ENCODE measurements at places on chromosomes 7 and 10.

GRCh38 chr10:69715156-69715898, 85.3 kb downstream of the FAM241B start:
- no peak for DNase-seq

- no peak for DNase-seq
These were observed 23.6 kb downstream of the TBC1D12 start for GRCh38 chr10:94425942-94426341.

DNA sequence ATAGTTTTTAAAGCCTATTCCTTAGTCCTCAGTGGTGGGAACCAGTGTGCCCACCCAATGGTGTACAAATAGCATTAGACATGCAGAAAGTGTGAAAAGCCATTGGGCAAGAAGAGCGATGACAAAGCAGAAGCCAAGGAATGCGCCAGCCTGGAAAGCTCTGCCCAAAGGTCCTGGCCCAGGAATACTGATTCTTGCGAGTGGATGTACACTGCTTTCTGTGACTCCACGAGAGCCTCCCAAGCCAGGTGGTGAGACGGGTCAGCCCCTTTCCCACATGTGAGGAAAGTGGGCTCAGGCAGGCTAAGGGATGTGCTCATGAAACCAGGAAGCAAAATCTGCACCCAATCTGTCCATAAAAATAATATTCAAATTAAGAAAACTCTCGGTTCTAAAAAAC, 106.6 kb downstream of the ADCY1 start:
- no peak for DNase-seq

GRCh38 chr7:135938563-135938962, 38.6 kb downstream of the MTPN start:
- DNase-seq, result no peak

Measured in stimulated activated CD8-positive, alpha-beta memory T cell treated with anti-CD3 and anti-CD28 coated beads, Interleukin-12 subunit alpha, Interleukin-12 subunit beta, amount 100 ng/mL, for 1 hour (primary cell).